Right atrium auricular region (tissue), 2 donors: ENCODE measurements at places on chromosomes 6 and 20. TPM values are rescaled to one million over a fixed set of nuclear protein-coding genes. Genes with fewer than 3 reads are reported as not detected.

The CENPW gene
- total RNA-seq, result not detected

DNA sequence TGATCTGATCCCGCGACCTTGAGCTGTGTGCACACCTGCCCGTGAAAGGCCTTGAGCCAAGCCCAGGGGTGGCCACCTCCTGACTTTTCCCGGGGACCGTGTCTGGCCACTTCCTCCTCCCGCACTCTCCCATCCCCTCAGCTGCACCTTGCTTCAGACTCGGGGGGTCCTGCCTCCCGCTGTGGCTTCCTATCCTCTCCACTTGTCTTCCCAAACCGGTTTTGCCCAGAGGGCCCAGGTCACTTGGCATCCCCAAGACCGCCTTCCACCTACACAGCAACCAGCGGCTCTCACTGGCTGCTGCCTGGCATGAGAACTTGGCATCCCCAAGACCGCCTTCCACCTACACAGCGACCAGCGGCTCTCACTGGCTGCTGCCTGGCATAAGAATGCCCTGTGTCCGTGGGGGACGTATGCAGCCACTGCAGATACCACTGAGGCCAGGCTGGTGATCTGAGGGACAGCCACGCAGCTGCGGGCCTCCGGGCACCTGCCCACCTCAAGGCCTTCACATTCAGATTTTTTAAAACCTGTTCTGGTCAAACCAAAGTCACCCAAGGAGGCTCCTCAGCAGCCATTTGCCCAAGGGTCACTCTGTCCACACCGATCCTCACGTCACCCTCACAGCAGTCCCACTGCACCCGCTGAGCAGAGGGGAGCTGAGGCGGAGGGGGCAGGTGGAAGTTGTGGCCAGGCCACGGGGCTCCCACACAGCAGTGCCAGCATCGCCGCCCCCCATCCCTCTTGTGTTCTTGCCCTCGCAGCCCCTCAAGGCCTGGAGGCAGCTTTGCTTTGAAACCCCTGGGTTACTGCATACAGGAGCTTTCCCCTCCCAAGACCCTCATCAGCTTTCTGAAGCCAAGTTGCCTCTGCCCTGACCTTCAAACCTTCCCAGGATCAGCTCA is 245.5 kb downstream of the TAF4 start:
- H3K27ac ChIP-seq, result no peak overlapping the region
- no peak for DNase-seq
- no peaks in the 10 kb centered on the region for H3K36me3 ChIP-seq
- no peak overlapping the region for H3K4me3 ChIP-seq
- H3K27me3 ChIP-seq, result no peaks in the 10 kb centered on the region
- no peaks in the 10 kb centered on the region for H3K4me1 ChIP-seq

The ULBP1 gene
- 0.31 TPM for total RNA-seq

DNA sequence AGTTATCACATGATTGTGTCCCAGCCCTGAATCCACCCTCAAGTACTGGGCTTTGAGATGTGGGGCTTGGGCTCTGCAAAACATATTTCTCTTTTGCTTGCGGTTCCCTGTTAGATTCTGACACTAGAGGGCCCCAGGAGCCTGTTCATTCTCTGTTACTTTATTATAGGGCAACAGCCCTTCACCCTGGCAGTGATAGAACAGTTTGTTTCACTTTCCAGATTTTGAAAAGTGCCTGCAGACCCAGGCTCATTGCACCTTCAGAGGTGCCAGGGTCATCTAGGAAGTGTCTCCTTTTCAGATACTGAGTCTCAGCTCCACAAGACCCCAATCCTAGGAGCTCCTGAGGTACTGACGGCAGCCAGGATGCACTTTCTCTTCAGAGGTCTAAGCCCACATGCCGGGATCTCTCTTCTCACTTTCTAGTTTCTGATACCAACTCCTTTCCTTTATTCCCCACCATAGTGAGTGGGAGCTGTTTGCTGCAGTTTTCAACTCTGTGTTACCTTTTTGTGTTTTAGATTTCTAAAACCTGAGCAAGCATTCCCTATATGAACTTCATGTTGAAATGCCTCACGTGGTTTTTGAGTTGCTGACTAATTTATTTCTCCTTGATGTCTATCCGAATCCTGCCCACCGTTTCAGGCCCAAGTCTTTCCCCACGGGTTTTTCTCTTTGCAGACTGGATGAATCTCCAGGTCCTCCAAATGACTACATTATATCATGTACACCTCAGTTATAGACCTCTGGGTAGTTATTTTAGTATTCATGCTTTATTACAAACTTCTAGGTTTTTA is 10.9 kb downstream of the ABT1 start:
- H3K4me1 ChIP-seq, result no peaks in the 10 kb centered on the region
- no peak for DNase-seq
- H3K36me3 ChIP-seq, result no peaks in the 10 kb centered on the region

- no peak overlapping the region for H3K4me3 ChIP-seq
- no peaks in the 10 kb centered on the region for H3K27me3 ChIP-seq
- H3K27ac ChIP-seq, result no peak overlapping the region
- H3K36me3 ChIP-seq, result peaks cover 27% of the 10 kb centered on the region
- no peaks in the 10 kb centered on the region for H3K4me1 ChIP-seq
These were observed 2.5 kb downstream of the TTPAL start for GRCh38 chr20:44478206-44478605.

GRCh38 chr20:4304601-4305000 is 289.2 kb upstream of the RNF24 start:
- H3K36me3 ChIP-seq, result no peaks in the 10 kb centered on the region
- no peaks in the 10 kb centered on the region for H3K4me1 ChIP-seq
- H3K27ac ChIP-seq, result no peak overlapping the region
- peak; percentile 49 for DNase-seq
- no peak overlapping the region for H3K4me3 ChIP-seq
- H3K27me3 ChIP-seq, result no peaks in the 10 kb centered on the region

DNA sequence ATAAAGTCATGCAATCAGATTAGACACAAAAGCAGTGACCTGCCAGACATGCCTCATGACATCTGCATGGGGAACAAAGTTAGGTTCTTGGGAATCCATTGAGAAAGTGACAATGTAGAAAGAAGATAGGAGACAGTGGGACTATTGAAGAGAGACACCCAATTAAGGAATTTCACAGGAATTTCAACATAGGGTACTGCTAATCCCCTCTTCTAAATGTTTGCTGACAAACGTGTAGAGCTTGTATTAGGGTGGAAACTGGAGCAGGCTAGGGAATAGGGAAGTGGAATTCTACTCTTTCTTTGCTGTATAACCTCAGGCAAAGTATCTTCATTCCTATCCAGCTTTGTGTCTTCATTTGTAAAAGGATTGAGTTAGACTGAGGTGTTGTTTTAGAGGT is 409.4 kb upstream of the SASH1 start:
- no peak overlapping the region for H3K27ac ChIP-seq
- no peak for DNase-seq
- no peak overlapping the region for H3K4me3 ChIP-seq
- H3K27me3 ChIP-seq, result no peaks in the 10 kb centered on the region

The HLA-G gene
- not detected for total RNA-seq
